ENCODE measurements at places on chromosomes 6 and 20. TPM values are rescaled to one million over a fixed set of nuclear protein-coding genes. Genes with fewer than 3 reads are reported as not detected.

UBE2C gene
- 31.3 TPM for total RNA-seq

ASXL1 gene
- total RNA-seq, result 31.6 TPM

CYP21A2 gene
- not detected for total RNA-seq

BHLHE23 gene
- total RNA-seq, result not detected

ELOVL2 gene
- total RNA-seq, result 0.27 TPM

GSTA4 gene
- 14.3 TPM for total RNA-seq

NRSN1 gene
- not detected for total RNA-seq

PRR18 gene
- 0.55 TPM for total RNA-seq

HDAC2 gene
- 113 TPM for total RNA-seq

SCRT2 gene
- total RNA-seq, result not detected

DNA sequence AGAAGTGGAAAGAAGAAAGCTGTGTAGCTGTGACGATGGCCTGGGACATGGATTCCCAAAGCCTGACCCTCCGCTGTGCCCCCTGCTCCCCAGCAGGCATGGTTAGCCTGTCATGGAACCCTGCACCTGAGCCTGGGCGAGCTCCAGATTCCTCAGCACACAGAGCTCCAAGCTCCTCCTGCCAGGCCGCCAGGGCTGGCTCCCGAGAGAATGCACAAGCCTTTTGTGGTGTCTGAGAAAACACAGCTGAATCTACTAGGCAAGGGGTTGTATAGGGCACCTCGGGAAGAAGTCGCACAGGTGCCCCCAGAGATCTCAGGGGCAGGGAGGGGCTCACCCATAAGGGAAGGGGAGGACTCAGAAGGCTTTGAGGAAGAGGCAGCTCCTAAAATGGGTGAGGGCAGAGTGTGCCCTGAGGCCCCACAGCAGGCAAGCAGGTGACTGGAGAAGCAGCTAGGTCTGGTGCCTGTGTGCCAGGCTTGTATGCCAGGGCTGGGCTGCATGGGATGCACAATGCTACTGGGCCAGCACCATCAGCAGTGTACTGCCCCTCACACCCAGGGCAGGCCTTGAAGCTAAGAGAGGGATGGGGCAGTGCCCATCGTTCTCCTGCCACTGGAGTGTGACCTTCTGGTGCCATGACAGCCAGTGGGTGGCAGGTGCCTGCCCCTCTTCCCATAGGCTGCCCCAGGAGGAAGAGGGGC is 64.3 kb upstream of the CD93 start:
- DNase-seq, result no peak

GRCh38 chr6:55266896-55267295 is 60.4 kb upstream of the GFRAL start:
- no peak for DNase-seq

- DNase-seq, result no peak
These were observed 44.4 kb upstream of the CSE1L start for GRCh38 chr20:49001741-49002140.

GRCh38 chr6:70894001-70894400 is 62.9 kb downstream of the B3GAT2 start:
- no peak for DNase-seq

- no peak for DNase-seq
These were observed 17.8 kb upstream of the DCBLD1 start for GRCh38 chr6:117464700-117465099.

- no peak for DNase-seq
These were observed 214.4 kb downstream of the ERMARD start for GRCh38 chr6:169965657-169966311.

- DNase-seq, result no peak
These were observed 65.9 kb downstream of the BCAS1 start for GRCh38 chr20:54004445-54004844.

DNA sequence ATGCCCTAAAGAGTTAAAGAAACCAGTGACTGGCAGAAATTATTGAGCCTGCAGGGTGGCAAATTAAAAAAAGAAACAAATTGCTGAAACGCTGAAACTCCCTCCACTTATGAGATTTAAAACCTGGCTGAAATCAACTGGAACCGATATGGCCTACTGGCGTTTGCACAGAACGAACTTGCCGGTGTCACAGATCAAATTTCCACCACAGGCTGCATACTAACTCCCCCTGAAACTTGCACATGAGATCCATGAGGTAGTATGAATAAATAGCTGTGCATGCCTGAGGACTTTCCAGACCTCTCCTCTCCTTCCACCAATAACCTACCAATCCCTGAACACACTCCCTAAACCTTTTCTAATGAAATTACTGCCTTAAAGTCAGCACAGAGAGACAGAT is 150.4 kb downstream of the RNGTT start:
- DNase-seq, result peak; percentile 21

DNA sequence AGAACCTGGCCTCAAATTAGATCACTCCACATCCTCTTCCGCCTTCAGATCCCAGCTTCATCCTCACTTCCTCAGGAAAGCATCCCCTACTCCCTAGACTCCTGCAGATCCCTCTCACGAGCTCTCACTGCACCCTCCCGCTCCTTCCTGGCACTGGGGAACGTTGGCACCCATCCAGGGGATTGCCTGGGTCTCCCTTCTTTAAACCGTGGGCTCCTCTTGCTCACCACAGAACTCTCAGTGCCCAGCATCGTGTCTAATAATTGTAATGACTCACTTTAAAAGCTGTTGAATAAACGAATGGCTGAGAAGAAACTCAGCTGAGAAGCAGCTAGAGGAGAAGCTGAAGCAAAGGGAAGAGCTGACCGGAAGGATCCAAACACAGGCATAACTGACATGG is 20.4 kb downstream of the ZC3H12D start:
- DNase-seq, result no peak

DNA sequence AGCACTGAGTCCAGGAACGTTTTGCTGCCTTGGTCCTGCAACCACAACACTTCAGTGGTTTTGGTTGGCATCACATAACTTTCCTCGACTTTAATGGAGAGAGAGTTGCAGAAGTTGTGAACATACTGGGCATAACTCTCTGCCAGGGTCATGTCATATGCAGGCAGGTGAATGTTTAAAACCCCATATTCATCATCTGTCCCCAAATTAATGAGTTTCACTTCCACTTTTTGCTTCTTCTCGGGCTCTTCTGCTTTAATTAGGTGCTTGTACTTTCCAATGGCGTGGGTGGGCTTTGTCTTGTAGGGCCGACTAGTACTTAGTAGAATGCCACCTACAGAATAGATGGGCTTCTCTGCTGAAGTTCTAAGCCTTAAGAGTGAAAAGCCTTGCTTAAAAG is 45.2 kb upstream of the TFAP2A start:
- DNase-seq, result no peak

- DNase-seq, result no peak
These were observed 150.8 kb upstream of the PMEPA1 start for GRCh38 chr20:57860576-57860975.

GRCh38 chr6:112305795-112306564 is 41.1 kb upstream of the RFPL4B start:
- no peak for DNase-seq

DNA sequence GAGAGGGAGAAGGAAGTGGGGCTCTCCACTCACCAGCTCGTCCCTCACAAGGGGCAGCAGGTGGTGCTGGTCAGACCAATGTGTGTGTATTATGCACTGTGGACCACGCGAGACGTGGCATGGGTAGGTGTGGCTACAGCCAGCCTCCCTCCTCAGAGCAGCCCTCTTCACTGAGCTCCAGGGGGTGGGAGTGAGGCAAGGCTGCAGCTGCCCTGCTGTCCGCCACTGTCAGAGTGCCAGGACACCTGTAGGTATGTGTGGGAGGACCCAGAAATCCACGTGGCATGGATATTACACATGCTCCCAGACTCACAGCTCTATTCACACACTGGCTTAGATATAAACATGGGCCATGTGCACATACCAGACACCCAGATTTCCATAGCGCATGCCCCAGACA is 90.3 kb downstream of the VEGFA start:
- no peak for DNase-seq

Data from kidney epithelial cell (primary cell).